EH (cell line): ENCODE measurements at places on chromosomes 16 and 17.

- DNase-seq = no peak
Observed at GRCh38 chr16:67856927-67857546, 9.5 kb upstream of the CENPT start.

GRCh38 chr16:7374614-7375174, 42.0 kb downstream of the RBFOX1 start:
- no peak for DNase-seq

GRCh38 chr17:76054112-76054476, 18.2 kb downstream of the SRP68 start:
- peak; percentile 30 for DNase-seq

DNA sequence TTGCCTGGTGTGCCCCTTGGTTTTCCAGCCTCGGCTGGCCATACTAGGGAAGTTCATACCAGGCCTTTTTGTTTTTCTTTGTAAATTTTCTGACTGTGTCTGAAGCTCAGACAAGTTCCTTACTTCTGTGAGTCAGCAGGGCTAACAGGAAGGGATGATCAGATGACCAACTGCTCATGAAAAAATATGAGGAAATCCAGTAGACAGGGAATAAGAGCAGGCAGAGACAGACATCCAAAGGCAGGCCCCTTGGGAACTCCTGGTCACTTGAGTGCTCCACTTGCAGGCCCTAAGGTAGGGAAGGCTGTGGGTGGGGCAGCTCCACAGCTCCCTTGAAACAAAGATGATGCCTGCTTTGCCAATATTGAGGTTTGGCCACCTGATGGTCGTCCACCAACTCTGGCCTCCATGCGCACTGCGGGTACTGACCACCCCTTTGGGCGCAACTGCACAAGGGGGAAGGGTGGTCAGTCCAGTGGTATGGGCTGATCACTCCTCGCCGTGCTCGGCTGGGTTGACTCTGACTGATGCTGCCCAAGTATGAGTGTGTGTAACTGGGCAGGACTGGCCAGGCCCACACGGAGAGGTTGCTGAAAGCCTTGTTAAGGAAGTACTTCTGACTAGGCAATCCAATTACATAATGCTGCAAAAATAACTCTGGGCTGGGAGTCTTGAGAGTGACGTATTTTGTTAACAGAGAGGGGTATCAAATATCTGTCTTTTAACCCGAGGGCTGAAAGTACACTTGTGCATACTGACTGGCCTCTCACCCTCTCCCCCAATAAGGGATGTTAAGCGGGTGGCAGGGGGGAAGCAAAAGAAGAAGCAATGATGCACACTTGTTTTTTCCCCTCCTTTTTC, 20.8 kb upstream of the ZFHX3 start:
- DNase-seq = peak; percentile 97

DNA sequence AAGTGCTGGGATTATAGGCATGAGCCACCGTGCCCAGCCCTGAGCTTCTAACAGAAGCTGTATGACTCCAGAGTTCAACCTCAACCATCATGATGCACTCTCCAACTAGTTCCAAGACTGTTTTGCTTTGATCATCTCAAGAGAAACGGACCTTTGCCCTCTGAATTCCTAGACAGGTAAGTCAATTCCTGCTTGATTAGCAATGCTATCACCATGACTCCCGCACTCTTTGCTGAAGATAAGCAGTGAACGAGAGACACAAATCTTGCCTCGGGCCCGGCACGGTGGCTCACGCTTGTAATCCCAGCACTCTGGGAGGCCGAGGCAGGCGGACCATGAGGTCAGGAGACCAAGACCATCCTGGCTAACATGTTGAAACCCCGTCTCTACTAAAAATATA, 22.2 kb downstream of the ANKFY1 start:
- no peak for DNase-seq

DNA sequence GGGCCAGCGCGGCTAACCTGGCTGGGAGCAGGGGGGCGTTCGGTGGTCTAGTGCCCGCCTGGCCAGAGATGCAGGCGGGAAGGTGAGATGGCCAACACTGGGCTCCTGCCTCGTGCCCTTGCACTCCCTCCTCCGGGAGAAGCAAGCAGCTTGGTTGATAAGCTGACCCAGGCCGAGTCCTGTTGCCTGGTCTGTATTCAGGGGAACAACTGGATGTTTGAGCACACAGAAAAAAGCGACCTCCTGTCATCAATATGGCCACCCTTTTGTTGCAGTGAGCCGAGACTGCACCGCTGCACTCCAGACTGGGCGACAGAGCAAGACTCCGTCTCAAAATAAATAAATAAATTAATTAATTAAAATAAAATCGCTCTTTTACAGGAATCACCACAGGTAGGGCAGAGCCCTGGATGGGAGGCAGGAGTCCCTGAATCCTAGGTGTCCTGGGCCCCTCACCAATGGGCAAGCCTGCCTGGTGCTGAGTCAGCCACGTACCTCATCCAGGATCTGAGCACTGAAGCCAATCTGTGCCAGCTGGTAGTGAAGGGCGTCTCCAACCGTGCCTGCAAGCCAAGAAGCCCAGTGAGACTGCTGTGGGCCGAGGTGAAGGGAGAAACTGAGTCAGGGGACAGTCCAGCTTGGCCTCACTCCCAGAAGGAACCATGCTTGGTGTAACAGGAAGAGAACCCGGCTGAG, 31.8 kb downstream of the HASPIN start:
- no peak for DNase-seq

DNA sequence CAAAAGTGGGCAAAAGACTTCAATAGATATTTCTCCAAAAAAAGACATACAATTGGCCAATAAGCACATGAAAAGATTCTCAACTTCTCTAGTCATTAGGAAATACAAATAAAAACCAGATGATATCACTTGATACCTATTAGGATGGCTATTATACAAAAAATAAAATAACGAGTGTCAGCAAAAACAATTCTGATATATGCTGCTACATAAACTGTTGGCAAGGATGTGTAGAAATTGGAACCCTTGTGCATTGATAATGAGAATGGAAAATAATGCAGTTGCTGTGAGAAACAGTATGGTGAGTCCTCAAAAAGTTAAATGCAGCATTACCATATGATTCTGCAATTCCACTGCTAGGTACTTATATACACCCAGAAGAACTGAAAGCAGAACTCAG, 80.6 kb downstream of the BRIP1 start:
- no peak for DNase-seq

- DNase-seq = no peak
Observed at GRCh38 chr16:21727344-21727743, 63.6 kb downstream of the OTOA start.

- DNase-seq = no peak
Observed at GRCh38 chr17:39227364-39227919, 1.7 kb upstream of the STAC2 start.

DNA sequence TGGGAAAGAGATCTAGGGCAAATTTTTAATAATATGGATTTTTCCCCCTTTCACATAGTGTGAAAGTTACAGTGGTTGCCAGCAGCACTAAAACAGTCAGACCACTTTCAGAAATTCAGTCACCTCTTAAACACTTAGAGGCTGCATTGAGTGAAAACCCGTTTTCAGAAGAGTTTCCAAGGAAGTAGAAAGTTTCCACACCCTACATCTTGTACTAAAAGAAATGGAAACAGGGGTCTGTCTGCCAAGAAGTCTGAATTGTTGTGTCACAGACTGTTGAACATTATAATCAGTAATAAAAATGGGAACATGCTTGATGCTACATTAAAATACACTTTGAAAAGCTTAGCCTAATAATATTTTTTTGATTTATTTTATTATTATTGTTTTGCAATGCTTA, 278.9 kb upstream of the KCNJ16 start:
- DNase-seq = no peak

DNA sequence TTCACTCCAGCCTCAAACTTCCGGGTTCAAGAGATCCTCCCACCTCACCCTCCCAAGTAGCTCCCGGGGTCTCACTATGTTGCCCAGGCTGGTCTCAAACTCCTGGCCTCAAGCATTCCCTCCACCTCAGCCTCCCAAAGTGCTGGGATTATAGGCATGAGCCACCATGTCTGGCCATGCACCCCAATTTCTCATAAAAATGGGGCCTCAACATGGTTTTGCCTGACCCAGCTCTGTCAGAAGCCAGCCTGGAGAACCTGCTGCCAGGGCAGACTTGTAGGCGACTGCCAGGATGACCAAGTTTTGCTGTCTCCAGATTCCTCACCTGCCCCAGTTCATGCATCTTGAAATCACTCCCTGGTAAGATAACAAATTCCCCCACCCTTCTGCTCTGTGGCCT, 82.9 kb downstream of the AIPL1 start:
- DNase-seq = no peak

- DNase-seq = no peak
Observed at GRCh38 chr17:73096866-73097265, 4.4 kb upstream of the SLC39A11 start.

DNA sequence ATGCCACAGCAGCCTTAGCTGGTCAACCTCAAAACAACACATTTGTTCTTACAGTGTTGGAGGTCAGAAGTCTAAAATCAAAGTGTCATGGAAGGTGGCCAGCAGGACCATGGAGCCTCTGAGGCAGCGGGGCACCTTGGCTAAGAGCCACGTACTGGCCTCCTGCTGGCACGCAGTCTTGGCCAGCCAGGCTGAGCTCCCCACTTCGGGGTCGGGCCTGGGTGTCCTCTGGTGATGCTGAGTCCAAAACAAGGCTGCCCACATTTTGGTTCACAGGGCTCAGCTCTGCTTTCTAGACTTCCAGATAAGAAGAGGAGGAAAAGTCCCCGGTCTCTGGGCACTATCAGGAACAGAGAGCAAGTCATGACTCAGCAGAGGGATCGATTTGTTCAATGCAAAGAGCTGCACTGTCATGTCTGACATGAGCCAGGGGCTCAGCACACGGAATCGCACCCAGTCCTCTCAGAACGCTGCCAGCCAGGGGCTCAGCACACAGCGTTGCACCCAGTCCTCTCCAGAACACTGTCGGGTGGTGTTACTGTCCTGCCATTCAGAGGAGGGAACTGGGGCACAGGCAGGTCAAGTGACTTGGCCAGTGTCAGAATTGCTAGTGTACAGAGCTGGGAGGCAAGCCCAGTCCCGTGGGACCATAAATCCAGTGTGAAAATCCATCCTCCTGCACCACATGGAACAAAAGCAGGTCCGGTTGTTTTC, 2.5 kb downstream of the LGALS9 start:
- DNase-seq = no peak

DNA sequence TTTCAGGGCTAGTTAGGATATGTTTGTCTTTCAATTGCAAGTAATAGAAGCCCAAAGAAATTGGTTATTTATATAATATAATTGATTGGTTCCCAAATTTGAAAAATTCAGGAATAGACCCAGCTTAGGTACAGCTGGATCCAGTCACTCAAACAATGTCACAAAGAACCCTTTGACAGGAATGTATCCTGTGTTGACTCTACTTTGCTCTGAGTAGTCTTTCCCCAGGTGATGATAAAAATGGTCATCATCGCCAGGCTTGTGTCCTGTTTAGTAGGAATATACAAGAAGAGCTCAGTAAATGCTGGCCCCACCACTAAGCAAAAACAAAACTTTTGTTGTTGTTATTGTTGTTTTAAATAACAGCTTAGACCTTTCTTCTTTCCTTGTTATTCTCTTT, 35.0 kb downstream of the MAPT start:
- DNase-seq = no peak

DNA sequence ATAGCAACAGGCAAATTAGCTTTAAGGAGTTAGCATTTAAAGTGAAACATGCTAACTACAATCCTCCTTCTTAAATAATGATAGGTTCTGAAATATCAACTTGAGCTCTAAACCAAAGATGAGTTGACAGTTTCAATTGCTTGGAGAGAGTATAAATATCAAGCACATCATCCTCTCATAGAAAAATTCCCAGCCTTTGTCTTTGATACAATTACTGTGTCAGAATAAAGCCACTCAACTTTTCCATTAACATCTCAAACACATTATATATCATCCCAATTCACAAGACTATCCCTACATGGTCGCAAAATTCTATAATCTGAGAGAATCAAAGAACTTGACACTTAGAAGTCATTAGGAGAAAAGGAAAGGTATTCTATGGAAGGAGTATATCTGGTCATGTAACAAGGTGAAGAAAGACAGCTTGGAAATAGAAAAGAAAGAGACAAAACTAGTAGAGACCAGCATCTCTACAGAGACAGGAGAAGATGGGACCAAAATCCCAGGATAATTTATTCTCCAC, 189.8 kb downstream of the CEP112 start:
- DNase-seq = no peak

- DNase-seq = peak; percentile 31
Observed at GRCh38 chr17:964876-965275, 14.7 kb downstream of the NXN start.

DNA sequence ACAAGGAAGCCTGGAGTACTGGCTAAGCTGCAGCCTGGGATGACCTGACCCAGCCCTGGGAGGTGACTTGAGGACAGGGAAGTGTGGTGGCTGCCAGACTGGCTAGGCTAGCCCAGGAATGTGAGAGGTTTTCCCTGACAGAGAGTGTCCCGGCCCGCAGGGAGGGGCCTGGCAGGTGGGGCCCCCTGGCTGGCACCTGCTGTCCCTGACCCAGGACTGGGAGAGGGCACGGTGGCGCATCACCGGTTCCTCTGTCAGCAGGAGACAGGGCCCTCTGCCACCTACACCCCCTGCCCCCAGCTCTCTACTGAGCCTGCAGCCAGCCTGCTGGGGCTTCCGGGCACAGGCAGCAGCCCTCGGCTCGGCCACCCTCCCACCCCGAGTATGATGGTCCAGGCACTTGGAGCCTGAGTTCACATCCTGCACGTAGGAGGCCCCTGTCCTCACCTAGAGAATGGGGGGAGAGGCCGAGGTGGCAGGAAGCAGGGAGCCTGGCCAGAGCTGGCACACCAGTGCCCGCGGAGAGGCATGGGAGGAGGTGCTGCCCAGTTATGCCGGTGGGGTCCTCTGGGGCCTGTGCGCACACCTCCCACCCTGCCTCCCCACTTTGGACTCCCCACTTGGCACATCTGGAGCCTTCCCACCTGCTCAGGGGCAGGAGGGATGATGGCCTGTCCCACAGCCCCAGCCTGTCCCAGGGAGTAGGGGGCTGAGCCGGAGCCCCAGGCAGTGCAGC, 528 bp downstream of the PRSS27 start:
- DNase-seq = no peak

DNA sequence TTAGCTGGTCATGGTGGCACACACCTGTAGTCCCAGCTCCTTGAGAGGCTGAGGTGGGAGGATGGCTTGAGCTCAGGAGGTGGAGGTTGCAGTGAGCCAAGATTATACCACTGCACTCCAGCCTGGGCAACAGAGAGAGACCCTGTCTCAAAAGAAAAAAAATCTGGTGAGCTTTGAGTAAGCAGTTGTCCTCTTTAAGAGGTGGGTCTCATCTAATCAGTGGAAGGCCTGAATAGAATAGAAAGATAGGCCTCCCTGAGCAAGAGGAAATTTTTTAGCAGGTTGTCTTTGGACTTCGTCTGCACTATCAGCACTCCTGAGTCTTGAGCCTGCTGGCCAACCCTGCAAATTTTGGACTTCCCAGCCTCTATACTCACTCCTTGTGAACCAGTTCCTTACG, 266.0 kb upstream of the ZFHX3 start:
- no peak for DNase-seq

DNA sequence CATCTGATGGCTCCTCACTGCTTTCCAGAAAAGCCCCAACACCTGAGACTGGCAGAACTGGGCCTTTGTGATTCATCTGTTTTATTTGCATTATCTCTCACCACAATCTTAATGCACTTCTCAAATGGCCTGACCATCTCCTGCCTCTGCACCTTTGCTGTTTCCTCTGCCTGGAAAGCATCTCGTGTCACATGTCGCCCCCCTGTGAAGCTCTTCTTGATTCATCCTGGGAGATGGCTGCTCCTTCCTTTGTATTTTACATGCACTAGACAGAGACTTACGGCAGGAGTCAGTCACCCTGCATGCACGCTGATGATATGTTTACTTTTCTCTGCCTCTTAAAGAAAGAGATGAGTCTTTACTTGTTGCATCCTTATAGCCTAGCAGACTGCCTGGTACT, 30.0 kb downstream of the HNF1B start:
- DNase-seq = peak; percentile 49
